ENCODE measurements at places on chromosomes 3 and 15.

- DNase-seq = no peak
These were observed 257.4 kb upstream of the ADAMTS9 start for GRCh38 chr3:64945171-64945729.

DNA sequence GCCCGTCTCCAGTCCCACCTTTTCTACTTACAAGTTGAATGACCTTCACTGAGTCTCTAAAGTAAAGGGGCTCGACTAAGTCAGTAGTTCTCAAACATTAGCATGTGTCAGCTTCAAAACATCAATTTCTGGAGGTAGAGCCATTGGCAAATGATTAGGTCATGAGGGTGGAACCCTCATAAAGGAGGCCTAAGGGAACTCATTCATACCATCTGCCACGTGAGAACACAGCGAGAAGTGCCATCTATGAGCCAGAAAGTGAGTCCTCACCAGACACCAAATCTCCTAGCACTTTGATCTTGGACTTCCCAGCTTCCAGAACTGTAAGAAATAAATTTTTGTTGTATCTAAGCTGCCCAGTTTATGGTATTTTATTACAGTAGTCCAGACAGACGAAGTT is 129.8 kb downstream of the MEX3B start:
- DNase-seq = no peak

GRCh38 chr3:3578718-3579117 is 220.5 kb upstream of the LRRN1 start:
- no peak for DNase-seq

DNA sequence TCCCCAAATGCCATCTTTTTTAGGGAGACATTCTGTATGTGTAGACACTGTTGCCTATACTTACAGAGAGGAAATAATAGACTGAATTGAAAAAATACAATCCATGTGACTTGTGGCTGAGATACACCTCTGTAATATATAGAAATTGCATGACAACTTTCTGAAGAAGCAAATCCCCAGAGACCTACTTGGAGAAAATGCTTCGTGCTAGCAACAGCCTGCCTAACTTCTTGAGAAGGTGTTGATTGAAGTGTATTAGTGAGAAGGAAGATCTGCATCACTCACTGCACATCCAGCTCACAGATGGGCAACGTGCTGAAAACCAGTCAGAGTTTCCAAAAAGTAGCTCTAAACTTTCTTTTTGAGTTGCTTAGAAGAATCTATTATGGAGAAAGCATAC is 404.1 kb downstream of the EPHB1 start:
- DNase-seq = no peak

GRCh38 chr3:173371848-173372487 is 25.6 kb upstream of the NLGN1 start:
- no peak for DNase-seq

DNA sequence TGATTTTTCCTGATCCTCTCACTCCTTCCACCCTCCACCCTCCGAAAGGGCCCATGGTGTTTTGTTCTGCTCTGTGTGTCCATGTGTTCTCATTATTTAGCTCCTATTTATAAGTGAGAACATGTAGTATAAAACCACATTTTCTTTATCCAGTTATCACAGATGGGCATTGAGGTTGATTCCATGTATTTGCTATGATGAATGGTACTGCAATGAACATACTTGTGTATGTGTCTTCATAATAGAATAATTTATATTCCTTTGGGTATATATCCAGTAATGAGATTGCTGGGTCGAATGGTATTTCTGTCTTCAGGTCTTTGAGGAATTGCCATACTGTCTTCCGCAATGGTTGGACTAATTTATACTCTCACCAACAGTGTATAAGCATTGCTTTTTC is 126.0 kb downstream of the IMPG2 start:
- DNase-seq = no peak

- DNase-seq = no peak
These were observed 57.6 kb upstream of the PLXND1 start for GRCh38 chr3:129663930-129664646.

DNA sequence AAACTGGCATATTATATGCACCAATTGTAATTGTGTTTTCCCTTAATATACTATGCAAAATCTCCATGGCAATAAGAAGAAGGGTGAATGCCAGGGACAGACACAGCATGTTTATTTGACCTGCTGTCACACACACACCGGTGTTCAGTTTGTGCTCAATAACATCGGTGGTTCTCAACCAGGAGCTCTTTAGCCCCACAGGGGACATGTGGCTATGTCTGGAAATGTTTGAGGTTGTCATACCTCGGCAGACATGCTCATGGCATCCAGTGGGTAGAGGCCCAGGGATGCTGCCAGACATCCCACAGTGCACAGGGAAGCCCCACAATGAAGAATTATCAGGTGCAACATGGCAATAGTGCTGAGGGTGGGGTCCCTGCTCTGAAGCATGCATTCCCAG is 38.2 kb downstream of the GLB1 start:
- DNase-seq = no peak

DNA sequence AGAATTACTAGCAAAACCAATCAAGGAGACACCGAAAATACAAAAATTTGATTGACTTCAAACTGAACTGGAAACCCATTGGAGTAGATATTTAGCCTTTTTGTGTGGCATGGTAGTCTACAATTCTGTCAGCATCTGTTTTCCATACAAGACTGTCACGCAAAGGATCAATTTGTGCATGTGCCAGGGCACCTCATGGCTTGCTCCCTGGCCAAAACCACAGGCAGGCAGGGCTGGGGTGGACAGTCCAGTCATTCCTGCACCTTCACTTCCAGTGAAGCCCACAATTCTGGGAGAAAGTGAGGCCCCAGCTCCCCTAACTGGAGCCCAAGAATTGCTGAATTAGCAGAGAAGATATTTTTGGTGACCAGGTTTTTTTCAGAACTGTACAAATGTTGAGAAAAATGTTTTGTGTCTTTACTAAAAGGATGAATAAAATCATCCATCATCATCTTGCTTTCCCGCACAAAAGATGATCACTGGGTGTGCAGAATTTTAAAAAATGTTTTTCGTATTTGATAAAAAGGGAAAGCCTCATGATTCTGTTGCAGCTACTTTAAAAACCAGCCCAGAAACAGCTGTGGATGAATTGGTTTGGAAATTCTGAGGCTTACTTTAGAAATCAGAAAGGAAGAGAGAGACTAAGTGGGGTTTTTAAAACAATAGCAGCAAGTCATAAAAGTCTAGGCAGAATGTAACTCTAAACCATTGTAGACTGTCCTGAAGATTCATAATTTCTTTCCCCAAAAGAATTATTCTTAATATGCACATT is 86.4 kb downstream of the PCCB start:
- no peak for DNase-seq

DNA sequence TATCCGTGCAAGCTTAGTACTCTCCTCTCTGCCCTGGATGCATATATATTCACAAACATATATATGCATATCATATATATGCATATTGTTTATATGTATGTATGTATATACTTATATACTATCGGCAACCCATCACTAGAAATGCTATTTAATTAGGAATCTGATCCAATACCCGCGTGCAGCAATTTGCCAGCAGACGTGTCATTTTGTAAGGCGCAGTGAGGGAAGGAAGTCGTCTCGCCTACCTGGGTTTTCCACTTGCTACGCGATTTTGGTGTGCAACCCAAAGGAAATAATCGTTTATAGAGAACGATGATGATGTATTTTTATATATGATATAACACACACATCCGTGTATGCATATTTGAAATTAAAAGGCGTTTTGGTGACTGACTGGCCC is 5.6 kb upstream of the FEZF2 start:
- no peak for DNase-seq
